ENCODE measurements at places on chromosomes 16 and 17.

DNA sequence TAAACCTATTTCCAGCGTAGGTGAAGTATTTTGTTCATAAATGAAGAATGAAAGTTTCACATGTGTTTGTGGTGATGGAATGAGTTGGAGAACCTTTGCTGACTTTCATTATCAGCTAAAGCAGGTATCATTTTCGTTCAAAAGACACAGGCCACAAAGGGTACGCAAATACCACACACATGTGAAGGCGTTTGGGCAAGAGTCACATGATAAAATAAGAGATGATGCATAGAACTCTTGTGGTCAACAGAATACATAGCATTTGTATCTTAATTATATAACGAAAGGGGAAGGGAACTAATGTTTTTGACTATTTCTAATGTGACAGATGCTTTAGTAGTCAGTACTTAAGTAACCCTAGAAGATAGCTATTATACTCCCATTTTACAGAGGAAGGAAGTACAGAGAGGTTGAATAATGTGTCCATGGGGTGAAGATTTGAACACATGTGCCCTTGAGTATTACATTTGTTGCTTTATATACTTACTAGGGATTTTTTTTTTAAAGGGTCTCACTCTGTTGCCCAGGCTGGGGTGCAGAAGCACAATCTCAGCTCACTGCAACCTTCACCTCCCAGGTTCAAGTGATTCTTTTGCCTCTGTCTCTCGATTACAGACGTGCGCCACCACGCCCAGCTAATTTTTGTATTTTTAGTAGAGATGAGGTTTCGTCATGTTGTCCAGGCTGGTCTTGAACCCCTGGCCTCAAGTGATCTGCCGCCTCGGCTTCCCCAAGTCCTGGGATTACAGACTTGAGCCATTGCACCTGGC lies 4.8 kb downstream of the RPA1 start:
- no peak for DNase-seq

DNA sequence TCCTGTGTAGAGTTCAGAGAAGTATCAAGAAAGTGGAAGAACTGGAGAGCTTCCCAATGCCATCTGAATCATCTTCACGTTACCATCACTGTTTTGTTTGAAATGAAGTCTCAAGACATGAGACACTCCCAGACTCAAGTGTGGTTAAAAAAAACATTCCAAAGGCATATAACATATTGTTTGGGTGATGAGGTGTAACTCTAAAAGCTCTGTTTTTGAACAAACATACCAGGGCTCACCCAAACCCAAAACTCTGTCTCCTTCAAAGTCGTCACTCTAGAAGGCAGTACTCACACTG lies 6.3 kb upstream of the ZCCHC14 start:
- peak; percentile 46 for DNase-seq

DNA sequence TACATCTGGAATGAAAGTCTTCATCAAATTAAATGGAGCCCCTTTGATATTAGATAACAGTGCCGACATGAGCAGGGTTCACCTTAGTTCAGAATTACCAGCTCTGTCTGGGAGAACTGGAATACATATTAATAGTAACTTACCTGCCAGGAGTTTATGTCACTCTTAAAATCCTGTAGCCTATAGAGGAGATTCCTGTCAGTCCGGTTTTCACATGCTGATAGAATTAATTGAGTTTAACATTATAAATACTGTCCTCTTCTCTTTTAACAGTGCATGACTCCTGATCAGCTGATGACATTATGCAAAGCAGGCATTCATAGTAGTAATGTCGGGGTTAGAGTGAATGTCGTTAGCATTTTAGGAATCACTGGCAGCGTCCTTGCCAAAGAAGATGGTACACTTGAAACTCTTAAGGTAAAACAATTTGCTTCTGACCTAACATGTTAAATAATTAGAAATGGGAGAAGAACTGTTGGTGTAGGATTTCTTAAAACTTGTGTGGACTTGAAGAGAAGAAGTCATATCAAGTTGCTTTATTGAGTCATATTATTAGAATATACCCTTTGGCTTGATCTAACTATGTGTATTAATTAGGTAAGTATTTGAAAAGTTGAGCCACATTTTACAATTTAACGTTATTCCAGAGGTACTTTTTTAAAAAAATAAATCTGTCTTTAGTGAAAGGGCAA lies 34.3 kb downstream of the HEATR3 start:
- no peak for DNase-seq

DNA sequence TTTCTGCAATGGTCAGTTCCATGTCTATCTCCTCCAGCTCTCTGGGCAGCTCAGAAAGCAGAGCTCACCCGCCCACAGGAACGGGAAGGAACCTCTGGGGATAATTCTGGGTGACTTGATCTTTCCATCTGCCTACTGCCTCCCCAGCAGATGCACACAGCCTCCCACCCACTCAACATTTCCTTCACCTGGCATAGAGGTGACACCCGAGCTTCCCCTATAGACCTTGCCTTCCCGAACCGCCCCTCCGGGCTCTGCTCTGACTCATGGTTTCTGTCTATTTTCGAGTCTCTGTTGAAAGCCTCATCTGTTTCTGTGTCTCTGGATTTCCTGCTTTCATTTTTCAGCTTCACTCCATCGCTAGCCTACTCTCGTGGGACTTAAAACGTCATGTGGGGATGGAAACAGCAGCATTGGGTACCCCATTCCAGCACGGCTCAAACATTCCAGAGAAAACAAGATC lies 11.4 kb downstream of the GGA3 start:
- no peak for DNase-seq

GRCh38 chr16:88303890-88304819 lies 78.6 kb upstream of the ZNF469 start:
- DNase-seq = no peak

DNA sequence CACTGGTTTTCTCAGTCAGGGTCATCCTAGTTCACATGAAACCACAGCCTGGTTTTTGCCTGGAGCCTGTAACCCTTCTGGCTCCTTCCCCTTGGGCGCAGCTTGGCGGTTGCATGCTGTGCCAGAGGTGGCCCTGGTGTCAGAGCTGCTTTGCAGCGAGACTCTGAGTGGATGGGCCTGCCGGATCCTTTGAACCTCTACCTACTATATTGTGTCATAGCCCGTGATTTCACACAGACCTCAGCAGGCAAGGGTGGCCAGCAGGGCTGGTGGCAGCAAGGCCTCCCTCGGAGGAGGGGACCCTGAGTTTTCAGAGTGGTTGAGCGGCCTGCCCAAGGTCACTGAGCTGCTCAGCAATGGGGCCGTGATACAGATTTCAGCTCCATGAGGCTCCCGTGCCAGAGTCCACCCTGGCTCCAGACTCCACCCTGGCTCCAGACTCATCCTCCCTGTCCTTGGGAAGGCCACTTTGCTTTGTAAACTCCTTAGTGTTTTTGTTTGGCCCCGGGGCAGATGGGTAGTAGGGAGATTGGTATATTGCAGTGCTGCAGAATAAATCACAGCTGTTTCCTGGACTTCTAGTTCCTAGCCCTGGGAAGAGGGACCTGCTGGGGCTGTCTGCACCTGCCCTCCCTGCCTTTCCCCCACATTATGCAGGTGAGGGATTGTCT lies 9.7 kb downstream of the MPRIP start:
- DNase-seq = no peak

DNA sequence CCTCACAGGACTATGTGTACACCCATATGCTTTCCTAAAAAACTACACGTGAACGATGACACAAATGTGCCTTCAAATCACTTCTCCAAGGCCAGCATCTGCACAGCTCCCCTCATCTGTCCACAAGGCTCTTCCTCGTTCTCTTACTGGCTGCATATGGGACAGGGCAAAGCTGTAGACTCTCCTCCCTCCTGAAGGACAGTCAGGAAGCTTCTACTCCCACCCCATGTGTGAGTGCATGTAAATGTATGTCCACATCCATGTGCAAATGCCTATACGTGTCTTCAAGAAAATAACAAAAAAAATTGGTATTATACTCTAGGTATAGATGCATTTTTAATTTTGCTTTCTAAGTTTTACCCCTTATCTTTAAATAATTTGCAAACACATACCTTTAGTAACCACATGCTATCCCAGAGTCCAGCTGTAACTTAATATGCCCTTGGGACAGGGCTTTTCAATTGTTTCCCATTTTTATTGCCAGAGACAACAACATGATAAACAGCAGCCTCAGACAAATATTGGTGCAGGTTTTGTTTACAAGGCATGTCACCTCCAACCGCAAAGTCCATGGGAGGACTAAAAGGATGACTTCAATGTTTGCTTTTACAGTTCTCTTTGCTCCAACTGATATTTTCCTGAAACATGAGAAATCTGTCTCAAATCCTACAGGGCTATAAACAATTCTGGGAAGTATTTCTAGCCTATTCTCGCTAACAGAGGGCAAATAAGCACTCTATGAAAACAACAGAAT lies 31.6 kb upstream of the FAAP100 start:
- DNase-seq = no peak

DNA sequence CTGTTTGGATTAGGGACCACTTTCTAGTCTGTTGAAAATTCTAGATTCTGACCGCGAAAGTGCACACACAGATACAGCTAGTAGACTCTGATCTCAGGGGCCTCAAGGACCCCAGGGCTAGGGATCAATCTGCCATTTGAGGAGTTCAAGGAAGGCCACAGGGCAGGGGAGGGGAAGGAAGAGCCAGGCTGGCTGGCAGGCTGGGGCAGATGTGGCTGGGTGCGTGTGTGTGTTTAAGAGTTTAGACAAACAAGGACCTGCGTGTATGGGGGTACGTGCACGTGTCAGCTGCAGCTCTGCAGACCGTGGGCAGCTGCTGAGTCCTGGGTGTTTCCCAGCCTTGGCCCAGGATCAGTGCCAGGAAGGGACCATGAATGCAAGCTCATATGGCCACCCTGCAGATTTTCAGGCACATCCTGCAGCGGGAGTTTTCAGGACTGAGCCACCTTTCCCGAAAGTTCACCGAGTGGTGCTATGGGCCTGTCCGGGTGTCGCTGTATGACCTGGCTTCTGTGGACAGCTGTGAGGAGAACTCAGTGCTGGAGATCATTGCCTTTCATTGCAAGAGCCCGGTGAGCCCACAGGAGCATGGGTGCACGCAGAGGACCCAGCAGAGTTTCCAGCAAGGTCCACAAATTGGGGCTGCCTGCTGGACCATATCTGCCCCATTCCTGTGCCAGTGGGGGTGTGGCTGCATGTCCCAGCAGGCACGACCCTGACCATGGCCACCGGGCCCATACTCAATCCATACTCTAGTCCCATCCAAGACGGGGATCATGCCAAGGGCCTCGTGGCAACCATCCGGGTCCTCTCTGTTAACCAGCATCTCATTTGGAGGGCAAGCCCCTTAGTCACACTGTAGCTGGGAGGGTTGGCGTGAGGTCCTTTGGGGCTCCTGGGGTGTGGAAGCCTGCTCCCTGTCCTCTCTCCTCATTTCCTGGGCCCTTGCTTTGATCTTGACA lies 10.6 kb downstream of the TRPV2 start:
- no peak for DNase-seq
